Inflammatory macrophage treated with lipopolysaccharide for 4 hours (primary cell): ENCODE measurements at places on chromosomes 4 and X.

GRCh38 chrX:2751291-2751690 lies 549 bp upstream of the XG start:
- no peak for DNase-seq

- no peak for DNase-seq
These were observed 18.8 kb downstream of the SRD5A3 start for GRCh38 chr4:55364691-55365344.

- no peak for DNase-seq
These were observed 154.3 kb downstream of the CFAP299 start for GRCh38 chr4:80489798-80490197.

- DNase-seq: no peak
These were observed 125.0 kb downstream of the TBX22 start for GRCh38 chrX:80139564-80139963.

DNA sequence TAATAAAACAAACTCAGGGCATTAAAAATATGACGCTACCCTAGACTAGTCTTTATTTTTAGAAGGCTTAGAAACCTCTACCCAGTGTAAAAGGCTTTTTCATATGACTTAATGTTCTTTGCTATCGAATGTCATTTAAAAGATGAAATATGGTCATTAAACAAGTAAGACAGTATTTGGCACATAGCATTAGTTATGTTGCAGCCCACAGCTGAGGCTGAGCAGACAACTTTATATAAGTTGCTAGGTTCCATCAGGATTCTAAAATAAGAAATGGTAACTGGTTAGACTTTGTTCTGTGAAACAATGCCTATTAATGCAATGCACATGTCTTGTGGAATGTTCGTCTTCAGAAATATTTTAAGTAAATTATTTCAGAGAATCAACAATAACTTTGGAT lies 10.4 kb upstream of the PRSS12 start:
- DNase-seq: no peak

GRCh38 chr4:15870079-15870478 lies 68.5 kb downstream of the FGFBP1 start:
- no peak for DNase-seq

DNA sequence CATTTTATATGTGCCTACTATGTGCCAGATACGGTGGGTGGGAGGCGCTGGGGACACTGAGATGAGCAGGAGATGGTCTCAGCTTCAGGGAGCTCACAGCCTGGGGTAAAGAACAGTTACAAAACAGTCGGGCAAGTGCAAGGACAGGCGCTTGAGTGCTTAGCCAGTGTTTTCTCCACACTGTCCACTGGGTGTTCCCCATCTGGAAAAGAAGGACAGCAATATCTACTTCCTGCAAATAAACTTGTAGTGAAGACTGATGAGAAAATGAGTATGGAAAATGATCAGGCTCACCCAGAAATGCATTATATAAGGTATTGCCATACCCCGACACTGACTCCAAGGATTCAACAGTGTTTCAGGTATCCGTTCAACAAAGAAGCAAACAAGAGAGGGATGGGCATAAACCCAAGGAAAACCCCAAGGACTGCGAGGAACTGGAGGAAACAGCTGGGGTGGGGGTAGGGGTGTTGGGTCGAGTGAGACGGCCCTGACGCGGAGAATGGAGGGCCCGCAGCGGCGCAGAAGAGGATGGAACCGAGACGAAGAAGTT lies 835 bp downstream of the TMEM185A start:
- DNase-seq: peak; percentile 29

DNA sequence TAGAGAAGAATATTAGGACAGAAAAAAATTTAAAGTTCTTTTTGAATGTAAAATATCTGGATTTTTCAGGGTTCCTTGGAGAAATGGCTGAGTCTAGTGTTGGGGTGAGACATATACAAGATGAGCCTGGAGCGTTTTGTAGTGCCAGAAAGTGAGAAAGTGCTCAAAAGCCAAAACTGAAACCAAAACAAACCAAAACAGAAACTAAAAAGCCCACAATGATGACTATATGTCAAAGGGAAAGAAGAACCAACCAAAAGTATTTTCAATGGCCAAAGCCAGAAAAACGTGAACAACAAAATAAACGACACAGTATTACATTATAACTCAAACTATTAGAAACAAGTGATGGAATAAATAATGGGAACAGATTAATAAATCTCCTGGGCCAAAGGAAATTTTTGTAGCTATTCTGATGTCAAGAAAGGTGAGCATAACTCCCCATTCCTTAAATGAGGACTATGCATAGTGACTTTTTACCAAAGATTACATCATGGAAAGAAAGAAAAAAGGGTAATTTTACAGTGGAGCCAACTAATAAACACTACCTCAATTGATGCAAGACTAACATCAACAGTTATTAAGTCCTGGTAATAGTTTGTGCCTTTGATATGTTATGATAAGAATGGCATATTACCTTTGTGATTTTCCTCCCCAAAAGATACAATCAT lies 1137.6 kb downstream of the C4orf33 start:
- DNase-seq: peak; percentile 26

- DNase-seq: no peak
These were observed 328.7 kb downstream of the GABRG1 start for GRCh38 chr4:45795135-45795534.

DNA sequence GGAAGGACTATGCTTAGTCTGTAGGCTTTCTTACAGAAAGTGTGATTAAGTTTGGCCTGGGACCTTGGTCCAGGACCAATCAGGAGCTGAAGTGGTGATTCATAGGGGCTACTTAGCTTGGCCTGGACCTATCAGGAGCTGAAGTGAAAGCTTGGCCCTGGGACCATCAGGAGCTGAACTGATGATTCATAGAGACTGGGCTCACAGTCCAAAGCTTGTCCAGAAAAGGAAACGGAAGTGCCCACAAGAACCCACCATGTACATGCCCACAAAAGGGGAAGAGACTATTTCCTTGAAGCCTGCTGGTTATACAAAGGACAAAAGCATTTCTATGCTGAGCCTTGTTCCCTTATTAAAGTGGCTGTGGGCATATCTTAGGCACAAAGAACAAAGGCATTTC lies 12.6 kb downstream of the TENT5D start:
- no peak for DNase-seq

- no peak for DNase-seq
These were observed 38.6 kb upstream of the EDA2R start for GRCh38 chrX:66677430-66677829.

- no peak for DNase-seq
These were observed 23.9 kb upstream of the APLN start for GRCh38 chrX:129678614-129679195.

- DNase-seq: no peak
These were observed 20.4 kb upstream of the UBA1 start for GRCh38 chrX:47172971-47173792.

DNA sequence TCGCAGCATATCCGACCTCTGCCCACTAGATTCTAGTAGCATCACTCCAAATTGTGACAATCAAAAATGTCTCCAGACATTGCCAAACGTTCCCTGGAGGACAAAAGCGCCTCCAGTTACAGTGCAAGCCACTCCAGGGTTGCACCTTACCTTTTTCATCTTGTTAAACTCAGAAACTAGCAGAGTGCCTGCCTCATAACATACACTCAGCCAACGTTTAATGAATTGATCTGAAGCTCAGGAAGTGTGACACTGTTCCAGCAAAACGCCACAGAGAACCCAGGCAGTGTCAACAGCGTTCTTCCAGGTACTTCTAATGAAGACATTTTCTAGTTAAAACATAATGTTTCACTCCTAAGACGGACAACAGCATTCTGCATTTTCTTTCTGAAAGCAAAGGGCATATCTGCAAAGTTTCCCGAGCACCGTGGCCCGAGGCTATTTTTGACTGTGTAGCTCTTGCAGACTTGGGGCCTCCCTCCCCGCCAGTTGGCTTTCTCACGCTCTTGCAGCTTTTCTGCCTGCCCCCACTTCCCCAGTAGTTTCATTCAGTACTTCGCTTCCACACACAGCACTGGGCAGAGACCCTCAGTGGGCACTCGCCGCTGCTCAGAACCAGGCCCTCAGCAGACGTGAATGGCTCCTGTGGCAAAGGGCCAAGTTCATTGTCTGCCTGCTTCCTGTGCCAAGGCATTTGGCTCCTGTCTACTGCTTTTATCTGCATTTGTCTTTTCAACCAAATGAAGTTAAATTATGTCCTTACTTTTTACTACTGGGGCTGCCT lies 133.4 kb upstream of the TTC29 start:
- DNase-seq: no peak

GRCh38 chr4:48944756-48945241 lies 38.2 kb upstream of the OCIAD2 start:
- peak; percentile 30 for DNase-seq
